ENCODE measurements at places on chromosomes 2 and 18.

- DNase-seq = peak; percentile 86
These were observed 3.6 kb downstream of the B3GNT2 start for GRCh38 chr2:62199392-62200125.

DNA sequence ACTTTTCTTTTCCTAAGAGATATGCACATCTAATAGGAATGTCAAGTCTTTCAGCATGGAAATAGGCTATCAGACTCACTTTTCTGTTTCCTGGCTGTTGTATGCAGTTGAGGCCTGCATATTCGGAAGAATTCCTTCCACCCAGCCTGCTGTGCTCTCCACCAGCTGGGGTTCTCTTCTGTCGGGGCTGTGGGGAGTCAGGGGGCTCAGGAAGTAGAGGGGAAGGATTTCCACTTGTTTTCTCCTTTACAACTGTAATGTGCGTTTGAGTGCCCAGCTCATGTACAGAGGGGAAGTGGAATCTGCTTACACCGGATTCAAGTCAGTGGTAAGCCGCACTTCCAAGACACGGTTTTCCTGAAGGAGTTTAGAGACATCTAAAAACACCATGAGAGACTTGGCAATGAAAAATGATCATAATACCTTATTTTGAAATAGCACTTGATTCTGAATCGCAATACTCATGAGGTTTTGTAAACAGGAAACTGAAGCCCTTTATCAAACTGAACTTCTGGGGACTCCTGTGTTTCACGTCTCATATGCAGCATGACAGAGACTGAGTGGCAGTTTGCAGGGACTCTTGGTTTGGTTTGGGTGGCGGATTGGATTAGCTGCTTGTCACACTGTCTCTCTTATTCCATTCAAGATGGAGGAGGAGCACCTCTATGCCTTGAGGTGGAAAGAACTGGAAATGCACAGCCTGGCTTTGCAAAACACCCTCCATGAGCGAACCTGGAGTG, 90.4 kb downstream of the MTCL1 start:
- DNase-seq = no peak

DNA sequence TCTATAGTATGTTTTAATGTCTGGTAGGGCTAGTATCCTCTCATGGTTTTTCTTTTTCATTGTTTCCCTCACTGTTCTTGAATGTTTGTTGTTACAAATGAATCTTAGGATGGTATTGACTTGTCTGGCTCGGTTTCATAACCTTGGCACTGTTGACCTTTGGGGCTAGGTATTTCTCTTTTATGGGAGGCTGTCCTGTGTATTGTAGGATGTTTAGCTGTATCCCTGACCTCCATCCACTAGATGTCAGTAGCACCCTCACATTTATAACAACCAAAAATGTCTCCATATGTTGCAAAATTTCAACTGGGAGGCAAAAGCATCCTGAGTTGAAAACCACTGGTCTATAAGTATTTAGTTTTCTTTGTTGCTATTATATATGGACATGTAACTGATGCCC, 7.0 kb upstream of the AOX1 start:
- DNase-seq = peak; percentile 60

- DNase-seq = no peak
These were observed 41.7 kb downstream of the AGAP1 start for GRCh38 chr2:235535423-235536130.

- DNase-seq = peak; percentile 29
These were observed 37.4 kb downstream of the LYPD6B start for GRCh38 chr2:149075853-149076252.

- DNase-seq = no peak
These were observed 30.3 kb downstream of the ZC3H15 start for GRCh38 chr2:186516396-186516795.

DNA sequence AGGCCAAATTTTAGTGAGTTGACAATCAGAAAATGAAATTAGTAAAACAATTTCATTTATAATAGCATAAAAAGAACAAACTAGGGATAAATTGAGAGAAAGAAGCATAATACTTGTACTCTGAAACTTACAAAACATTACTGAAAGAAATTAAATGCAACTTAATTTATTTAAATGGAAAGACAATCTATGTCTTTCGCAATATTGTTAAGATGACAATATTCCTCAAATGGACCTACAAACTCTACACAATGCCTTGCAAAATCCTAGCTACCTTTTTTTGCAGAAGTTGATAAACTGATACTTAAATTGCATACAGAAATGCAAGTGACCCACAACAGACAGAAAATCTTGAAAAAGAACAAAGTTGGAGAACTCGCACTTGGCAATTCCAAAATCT, 9.1 kb downstream of the EPG5 start:
- no peak for DNase-seq

GRCh38 chr2:3376821-3377220, 797 bp downstream of the EIPR1 start:
- DNase-seq = no peak

GRCh38 chr2:149224543-149224942, 105.8 kb upstream of the LYPD6 start:
- DNase-seq = no peak

DNA sequence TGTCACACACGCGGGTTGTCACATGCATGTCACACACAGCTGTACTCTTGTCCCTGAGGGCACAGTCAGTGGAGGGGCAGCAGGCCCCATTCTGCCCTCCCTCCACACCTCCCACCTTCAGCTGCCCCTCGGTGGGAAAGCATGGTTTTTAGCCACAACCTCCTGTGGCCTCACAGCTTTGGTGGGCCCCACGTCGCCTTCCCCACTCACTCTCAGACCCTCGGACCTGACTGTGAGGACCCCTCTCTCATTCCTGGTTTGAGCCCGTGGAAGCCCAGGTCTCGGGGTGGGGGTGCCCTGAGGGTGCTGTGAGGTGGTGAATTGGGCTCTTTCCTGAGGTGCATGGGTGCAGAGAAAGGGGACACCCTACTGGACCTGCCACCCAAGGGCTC, 19.9 kb downstream of the KCNG2 start:
- DNase-seq = no peak

DNA sequence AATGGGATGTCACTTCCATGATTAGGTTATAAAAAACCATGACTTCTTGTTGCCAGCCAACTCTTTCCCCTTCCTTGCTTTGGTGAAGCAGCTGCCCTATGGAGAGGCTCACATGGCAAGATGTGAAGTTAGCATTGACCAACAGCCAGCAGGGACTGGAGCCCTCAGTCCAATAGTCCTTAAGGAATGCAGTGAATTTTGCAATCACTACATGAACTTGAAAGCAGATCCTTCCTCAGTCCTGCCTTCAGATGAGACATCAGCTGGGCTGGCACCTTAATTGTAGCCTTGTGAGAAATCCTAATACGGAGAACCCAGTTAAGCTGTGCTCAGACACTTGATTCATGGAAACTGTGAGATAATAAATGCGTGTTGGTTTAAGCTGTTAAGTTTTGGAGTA, 61.8 kb downstream of the ATP8B1 start:
- peak; percentile 43 for DNase-seq

DNA sequence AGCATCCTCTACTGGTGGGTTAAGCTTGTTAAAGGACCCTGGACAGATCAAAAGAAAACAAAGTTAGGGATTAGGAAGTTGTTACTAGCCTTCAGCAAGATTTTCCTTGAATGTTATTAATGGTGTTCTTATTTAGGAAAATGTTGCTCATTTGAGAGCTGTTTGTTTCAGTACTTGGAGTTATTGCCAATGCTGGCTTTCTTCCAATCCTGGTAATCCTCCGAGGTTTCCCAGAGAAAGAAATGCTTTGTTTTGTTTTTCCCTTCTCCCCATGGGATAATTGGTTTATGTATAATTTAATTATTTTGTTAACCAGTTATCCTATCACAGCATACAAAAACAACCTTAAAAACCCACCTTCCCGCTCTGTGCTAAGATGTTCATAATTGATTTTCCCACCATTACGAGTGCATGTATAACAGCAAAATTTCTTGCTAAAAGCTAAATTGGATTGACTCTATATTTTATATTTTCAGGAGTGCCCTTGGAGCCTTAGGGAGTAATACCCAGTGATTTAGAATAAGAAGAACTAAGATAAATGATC, 79.8 kb downstream of the MGAT5 start:
- DNase-seq = peak; percentile 17
